ENCODE measurements at places on chromosomes 12 and 14. TPM values are rescaled to one million over a fixed set of nuclear protein-coding genes. Genes with fewer than 3 reads are reported as not detected.
A peak's percentile ranks its signal among the peaks of the same experiment; 100 is the strongest.

MYO1H gene
- not detected for total RNA-seq

BIN2 gene
- not detected for total RNA-seq

TAS2R20 gene
- total RNA-seq, result 0.46 TPM

CLMN gene
- total RNA-seq, result 3.5 TPM

STXBP6 gene
- 0.40 TPM for total RNA-seq

C3AR1 gene
- total RNA-seq, result not detected

ABHD12B gene
- total RNA-seq, result not detected

SLC4A8 gene
- 4.2 TPM for total RNA-seq

DLGAP5 gene
- total RNA-seq, result 94.1 TPM

KRR1 gene
- total RNA-seq, result 68.4 TPM

MYF6 gene
- not detected for total RNA-seq

GRCh38 chr12:65529106-65529505 is 250.6 kb downstream of the MSRB3 start:
- H3K27me3 ChIP-seq, result no peaks in the 10 kb centered on the region
- peaks cover 56% of the 10 kb centered on the region for H3K4me1 ChIP-seq
- no peak for DNase-seq
- no peak overlapping the region for H3K4me3 ChIP-seq
- no peak overlapping the region for H3K27ac ChIP-seq

DNA sequence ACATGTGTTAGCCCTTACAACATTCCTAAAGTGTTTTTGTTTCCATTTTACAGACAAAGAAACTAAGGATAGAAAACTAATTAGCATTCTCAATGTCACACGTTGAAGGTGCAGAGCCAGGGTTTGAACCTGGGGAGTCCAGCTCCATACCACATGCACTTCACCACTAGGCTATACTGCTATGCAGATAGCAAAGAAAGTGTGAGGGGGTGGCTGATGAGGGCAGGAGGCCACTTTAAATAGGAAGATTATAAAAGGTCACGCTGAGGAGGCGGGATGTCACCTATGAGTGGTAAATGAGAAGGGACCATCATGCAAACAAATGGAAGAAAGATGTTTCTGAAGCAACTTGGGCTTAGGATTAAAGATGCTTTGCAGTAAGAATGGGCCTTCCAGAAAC is 213.9 kb downstream of the EGLN3 start:
- no peak for DNase-seq
- no peaks in the 10 kb centered on the region for H3K27me3 ChIP-seq
- peak overlapping the region; percentile 45 for H3K27ac ChIP-seq
- H3K36me3 ChIP-seq, result no peaks in the 10 kb centered on the region

GRCh38 chr12:114167431-114167830 is 201.3 kb upstream of the RBM19 start:
- H3K27me3 ChIP-seq, result peaks cover 30% of the 10 kb centered on the region
- no peaks in the 10 kb centered on the region for H3K4me1 ChIP-seq
- no peak overlapping the region for H3K27ac ChIP-seq
- no peaks in the 10 kb centered on the region for H3K36me3 ChIP-seq
- no peak for DNase-seq

DNA sequence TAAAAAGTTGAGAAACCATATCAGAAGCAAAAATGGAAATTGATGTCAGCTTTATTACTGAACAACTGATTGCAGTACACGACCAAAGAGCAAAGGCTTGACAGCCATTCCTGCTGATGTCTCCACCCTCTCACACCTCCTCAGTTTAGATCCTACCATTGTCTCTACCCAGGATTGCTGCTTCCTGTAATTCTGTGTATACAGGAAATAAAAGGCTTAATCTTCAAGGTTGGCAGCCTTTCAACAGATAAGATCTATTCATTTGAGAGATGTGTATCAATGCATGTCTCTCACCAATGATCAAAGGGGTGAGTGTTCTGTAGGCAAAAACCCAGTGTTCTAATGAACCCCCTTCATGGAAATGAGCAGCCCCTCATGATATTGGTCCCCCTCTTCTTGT is 27.0 kb downstream of the SLCO1C1 start:
- DNase-seq, result no peak
- H3K4me1 ChIP-seq, result no peaks in the 10 kb centered on the region
- no peak overlapping the region for H3K4me3 ChIP-seq
- no peaks in the 10 kb centered on the region for H3K36me3 ChIP-seq
- H3K27ac ChIP-seq, result no peak overlapping the region
- no peaks in the 10 kb centered on the region for H3K27me3 ChIP-seq

GRCh38 chr12:18428416-18428815 is 167.1 kb downstream of the PIK3C2G start:
- DNase-seq, result peak; percentile 79
- no peak overlapping the region for H3K4me3 ChIP-seq
- H3K4me1 ChIP-seq, result peaks cover 13% of the 10 kb centered on the region
- H3K36me3 ChIP-seq, result no peaks in the 10 kb centered on the region
- H3K27me3 ChIP-seq, result no peaks in the 10 kb centered on the region

DNA sequence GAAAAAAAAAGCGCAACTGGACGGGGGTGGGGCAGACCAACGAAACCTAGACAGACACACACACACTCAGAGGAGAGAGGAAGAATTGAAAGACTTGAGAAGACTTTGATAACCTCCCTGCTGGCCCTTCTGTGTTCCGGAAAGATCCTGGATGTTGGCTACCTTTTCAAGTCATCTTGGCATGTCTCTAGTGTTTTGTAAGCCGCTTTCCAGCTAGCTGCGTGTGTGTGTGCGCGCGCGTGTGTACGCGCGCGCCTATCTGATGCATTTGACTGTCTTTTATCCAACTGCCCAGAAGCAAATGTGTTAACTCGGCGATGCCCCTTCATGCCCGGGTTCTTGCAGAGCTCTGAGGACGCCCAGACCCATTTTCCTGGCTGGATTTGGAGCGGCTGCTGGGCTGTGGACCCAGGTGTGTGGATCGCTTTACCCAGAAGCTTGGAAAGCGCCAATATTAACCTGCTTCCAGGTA is 664 bp downstream of the LRFN5 start:
- peak overlapping the region; percentile 59 for H3K4me3 ChIP-seq
- H3K4me1 ChIP-seq, result no peaks in the 10 kb centered on the region

GRCh38 chr12:51820526-51821439 is 27.7 kb downstream of the FIGNL2 start:
- DNase-seq, result peak; percentile 74
- no peaks in the 10 kb centered on the region for H3K27me3 ChIP-seq
- H3K27ac ChIP-seq, result peak overlapping the region; percentile 43

- H3K36me3 ChIP-seq, result peaks cover 90% of the 10 kb centered on the region
- no peak overlapping the region for H3K27ac ChIP-seq
- no peaks in the 10 kb centered on the region for H3K4me1 ChIP-seq
- DNase-seq, result no peak
- H3K4me3 ChIP-seq, result no peak overlapping the region
Measured at GRCh38 chr12:53474819-53475218, 22.9 kb downstream of the PCBP2 start.

- DNase-seq, result no peak
- H3K4me3 ChIP-seq, result no peak overlapping the region
- H3K27me3 ChIP-seq, result no peaks in the 10 kb centered on the region
- H3K36me3 ChIP-seq, result no peaks in the 10 kb centered on the region
- H3K4me1 ChIP-seq, result no peaks in the 10 kb centered on the region
Measured at GRCh38 chr14:50813544-50813863, 17.5 kb downstream of the NIN start.

GRCh38 chr12:66132408-66132807 is 1.9 kb upstream of the LLPH start:
- H3K27me3 ChIP-seq, result no peaks in the 10 kb centered on the region
- peaks cover 17% of the 10 kb centered on the region for H3K4me1 ChIP-seq
- H3K36me3 ChIP-seq, result peaks cover 19% of the 10 kb centered on the region
- peak; percentile 39 for DNase-seq
- 0 out of 2 replicates have a peak overlapping the region, but pooled peaks have one; percentile 94 for H3K4me3 ChIP-seq

DNA sequence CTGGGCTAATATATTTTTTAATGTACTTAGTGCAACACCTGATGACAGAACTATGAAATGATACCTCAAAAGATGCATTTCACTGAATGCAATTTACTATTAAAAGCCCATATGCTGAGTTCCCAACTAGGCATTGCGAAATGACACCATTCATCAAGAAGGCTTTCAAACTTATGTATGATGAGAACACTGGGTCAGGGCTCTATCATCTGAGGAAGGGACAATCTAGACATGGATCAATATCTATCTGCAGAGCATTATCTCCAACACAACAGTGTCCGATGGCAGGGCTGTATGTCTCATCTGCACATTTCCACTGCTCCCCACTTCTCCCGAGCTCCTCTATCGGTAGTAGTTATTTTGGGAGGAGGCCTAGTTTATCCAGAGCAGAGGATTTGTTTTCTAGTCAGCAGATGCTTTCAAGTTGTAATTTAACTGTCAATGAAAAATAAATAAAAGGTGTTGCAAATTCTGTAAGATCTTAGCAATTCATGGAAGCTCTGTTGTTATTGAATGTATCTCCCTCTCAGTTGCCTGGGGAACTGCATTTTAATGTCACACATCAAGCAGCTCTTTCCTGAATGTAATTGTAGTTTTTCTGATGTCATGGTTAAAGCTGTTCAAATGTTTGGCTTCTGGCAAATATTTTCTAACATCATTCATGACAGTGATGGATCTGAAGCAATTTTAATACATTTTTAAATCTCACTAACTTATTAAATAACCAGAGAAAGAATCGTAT is 7.4 kb upstream of the GCH1 start:
- no peak overlapping the region for H3K4me3 ChIP-seq
- no peaks in the 10 kb centered on the region for H3K4me1 ChIP-seq
- H3K27me3 ChIP-seq, result no peaks in the 10 kb centered on the region
- H3K36me3 ChIP-seq, result no peaks in the 10 kb centered on the region

GRCh38 chr12:118059341-118060191 is 1.4 kb downstream of the WSB2 start:
- no peaks in the 10 kb centered on the region for H3K36me3 ChIP-seq
- no peaks in the 10 kb centered on the region for H3K27me3 ChIP-seq
- peak overlapping the region; percentile 93 for H3K4me3 ChIP-seq
- peak overlapping the region; percentile 86 for H3K27ac ChIP-seq

- H3K4me1 ChIP-seq, result no peaks in the 10 kb centered on the region
- peaks cover 94% of the 10 kb centered on the region for H3K27me3 ChIP-seq
- no peak overlapping the region for H3K27ac ChIP-seq
- no peaks in the 10 kb centered on the region for H3K36me3 ChIP-seq
Measured at GRCh38 chr14:28780843-28781820, 14.5 kb downstream of the FOXG1 start.

GRCh38 chr12:45745861-45746277 is 16.4 kb downstream of the ARID2 start:
- no peaks in the 10 kb centered on the region for H3K27me3 ChIP-seq
- no peak overlapping the region for H3K4me3 ChIP-seq
- H3K4me1 ChIP-seq, result peaks cover 14% of the 10 kb centered on the region
- H3K36me3 ChIP-seq, result peaks cover 20% of the 10 kb centered on the region
- no peak overlapping the region for H3K27ac ChIP-seq

GRCh38 chr14:86299994-86300393 is 770.0 kb downstream of the FLRT2 start:
- no peak overlapping the region for H3K27ac ChIP-seq
- H3K4me1 ChIP-seq, result no peaks in the 10 kb centered on the region
- no peaks in the 10 kb centered on the region for H3K36me3 ChIP-seq
- no peak overlapping the region for H3K4me3 ChIP-seq
- DNase-seq, result no peak

DNA sequence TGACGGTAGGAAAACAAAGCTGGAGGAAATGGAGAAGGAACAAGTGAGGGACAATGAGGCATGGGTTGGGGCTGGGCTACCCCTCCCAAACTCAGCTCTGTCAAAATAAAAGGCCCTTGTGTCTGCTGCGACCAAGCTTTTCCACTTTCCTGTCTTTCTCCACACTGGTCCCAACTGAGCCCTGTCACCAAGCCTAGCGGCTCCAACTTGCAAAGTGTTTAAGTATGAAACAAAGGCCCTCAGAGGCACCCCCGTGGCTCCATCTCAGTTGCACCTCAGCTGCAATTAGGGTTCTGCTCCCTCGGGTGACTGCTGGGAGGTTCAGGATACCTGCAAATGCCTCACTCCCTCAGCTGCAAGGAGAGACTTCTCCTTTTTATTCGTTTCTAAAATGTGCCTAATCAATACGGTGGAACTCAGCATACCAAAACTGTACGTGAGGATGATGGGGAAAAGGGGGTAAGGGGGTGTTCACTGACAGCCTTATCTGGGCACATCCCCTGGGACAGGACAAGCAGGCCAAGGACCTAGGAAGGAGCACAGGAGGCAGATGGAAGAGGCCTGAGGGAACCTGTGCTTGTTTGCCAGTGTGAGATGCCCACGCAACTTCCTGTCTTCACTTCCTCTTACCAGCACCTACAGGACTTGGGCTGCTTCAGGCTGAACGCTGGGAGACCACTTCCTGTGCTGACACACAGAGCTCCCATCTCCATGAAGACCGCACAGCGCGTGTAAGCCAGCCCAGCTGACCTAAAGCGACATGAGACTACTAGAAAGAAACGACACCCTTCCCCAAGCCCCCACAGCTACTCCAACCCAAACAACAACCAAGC is 8.9 kb downstream of the VAMP1 start:
- H3K27me3 ChIP-seq, result no peaks in the 10 kb centered on the region
- peaks cover 4% of the 10 kb centered on the region for H3K36me3 ChIP-seq
- no peak overlapping the region for H3K27ac ChIP-seq
- H3K4me3 ChIP-seq, result no peak overlapping the region

DNA sequence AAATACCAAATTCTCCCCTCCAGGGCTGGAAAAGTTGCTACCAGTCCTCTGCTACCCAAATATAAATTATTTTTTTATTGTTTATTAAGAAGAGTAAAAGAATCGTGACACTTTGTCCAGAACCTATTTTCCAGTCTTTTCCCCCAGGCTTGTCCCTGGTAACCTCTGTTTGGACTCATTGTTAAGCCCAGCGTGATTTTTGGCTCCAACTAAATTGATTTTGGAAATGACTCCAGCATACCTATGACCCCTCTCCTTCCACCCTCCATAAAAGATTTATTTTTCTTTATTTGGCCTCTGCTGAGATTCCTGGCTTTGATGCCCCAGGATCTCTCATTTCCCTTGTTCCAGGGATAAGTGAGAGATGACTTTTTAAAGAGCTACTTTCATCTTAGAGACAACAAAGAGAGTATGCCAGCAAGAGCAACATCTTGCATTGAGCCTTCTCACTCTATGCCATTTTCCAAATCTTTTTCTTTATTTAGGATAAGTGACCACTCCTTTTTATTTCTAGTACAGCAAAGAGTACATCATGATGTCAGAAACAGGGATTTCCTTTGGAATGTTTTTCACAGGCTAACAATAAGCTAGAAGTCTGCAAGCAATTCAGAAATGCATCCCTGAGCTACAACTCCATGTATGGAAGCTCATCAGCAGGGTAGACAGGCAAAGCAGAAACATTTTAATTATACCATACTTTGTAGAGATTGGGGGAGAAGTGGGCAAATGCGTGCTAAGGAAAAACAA is 75.8 kb downstream of the DAD1 start:
- no peak overlapping the region for H3K27ac ChIP-seq
- H3K4me1 ChIP-seq, result peaks cover 4% of the 10 kb centered on the region
- H3K27me3 ChIP-seq, result no peaks in the 10 kb centered on the region

GRCh38 chr14:79064214-79064613 is 894.0 kb downstream of the NRXN3 start:
- peaks cover 2% of the 10 kb centered on the region for H3K27me3 ChIP-seq
- no peaks in the 10 kb centered on the region for H3K4me1 ChIP-seq
- H3K36me3 ChIP-seq, result no peaks in the 10 kb centered on the region
- H3K27ac ChIP-seq, result no peak overlapping the region
- no peak for DNase-seq

- DNase-seq, result peak; percentile 94
- peak overlapping the region; percentile 62 for H3K27ac ChIP-seq
- H3K36me3 ChIP-seq, result no peaks in the 10 kb centered on the region
- no peaks in the 10 kb centered on the region for H3K27me3 ChIP-seq
- peaks cover 15% of the 10 kb centered on the region for H3K4me1 ChIP-seq
Measured at GRCh38 chr12:122851820-122852219, 16.6 kb downstream of the HIP1R start.

Measured in PC-3 (cell line).